ENCODE measurements at places on chromosomes 2 and 18.

- DNase-seq, result no peak
Measured at GRCh38 chr2:188785490-188785889, 188.7 kb upstream of the COL3A1 start.

- DNase-seq, result no peak
Measured at GRCh38 chr2:85575739-85576138, 1.6 kb upstream of the VAMP8 start.

GRCh38 chr18:25327584-25327983 lies 24.4 kb downstream of the ZNF521 start:
- no peak for DNase-seq

GRCh38 chr2:59853032-59853431 lies 700.4 kb downstream of the BCL11A start:
- no peak for DNase-seq

DNA sequence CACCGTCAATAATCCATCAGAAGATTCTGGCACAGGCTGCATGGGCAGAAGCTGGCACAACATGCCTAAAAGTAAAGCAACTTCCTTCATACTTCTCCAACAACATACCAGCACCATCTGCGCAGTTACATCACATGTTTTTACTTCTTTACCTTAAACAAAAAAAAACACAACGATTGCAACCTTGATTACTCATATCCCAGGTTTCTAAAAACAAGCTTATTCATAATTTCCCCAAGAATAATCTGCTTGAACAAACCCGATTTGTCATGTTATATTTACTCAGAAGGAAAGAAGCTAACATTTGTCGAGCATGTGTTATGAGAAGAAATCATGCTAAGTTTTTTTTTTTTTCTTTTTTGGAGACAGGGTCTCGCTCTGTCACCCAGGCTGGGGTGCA lies 54.7 kb downstream of the THADA start:
- DNase-seq, result no peak

- no peak for DNase-seq
Measured at GRCh38 chr18:26642440-26643348, 94.3 kb upstream of the KCTD1 start.

GRCh38 chr2:25405611-25406295 lies 64.0 kb upstream of the DNMT3A start:
- DNase-seq, result no peak

DNA sequence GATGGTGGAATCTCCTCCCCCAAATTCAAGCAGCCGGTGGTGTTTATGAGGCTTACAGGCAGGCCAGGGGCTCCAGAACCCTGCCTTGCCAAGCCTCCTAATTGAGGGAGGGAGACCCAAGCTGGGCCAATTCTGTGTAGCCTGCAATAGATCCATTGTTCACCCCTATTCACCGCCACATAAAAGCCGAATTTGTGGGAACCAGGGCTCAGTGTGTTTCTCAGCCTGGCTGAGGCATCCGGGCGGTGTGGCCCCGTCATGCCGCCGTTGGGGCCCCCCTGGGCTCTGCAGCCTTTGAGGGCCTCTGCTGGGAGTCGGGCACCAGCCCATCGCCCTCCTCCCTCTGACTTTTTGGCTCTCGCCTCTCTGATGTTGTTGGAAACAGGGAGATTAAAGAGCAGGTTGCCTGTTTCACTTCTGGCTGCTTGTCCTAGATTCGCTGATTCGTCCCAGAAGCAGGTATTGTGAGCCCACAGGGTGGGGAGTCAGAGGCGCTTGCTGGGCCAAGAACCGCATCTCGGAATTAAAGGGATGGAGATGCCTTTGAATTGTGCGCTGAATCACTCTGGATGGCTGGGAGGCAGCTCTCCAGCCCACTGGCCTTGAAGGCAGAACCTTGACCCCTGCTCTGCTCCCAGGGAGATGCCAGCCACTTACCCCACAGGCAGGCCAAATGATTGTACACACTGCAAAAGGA lies 14.7 kb upstream of the OTOS start:
- no peak for DNase-seq

DNA sequence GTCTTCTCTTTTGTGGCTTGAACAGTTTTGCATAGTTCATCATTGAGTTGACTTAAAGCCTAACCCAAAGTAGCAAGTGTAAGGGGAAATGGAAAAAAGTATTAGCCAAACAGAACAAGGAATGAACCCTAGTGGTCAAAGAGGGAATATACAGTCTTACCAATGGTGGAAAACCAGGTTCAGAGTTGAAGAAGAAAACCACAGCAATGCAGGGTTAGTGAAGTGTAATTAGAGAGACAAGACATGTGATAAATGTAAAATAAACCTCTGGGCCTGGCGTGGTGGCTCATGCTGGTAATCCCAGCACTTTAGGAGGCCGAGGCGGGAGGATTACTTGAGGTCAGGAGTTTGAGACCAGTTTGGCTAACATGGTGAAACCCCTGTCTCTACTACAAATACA lies 2.4 kb downstream of the TTN start:
- DNase-seq, result no peak

DNA sequence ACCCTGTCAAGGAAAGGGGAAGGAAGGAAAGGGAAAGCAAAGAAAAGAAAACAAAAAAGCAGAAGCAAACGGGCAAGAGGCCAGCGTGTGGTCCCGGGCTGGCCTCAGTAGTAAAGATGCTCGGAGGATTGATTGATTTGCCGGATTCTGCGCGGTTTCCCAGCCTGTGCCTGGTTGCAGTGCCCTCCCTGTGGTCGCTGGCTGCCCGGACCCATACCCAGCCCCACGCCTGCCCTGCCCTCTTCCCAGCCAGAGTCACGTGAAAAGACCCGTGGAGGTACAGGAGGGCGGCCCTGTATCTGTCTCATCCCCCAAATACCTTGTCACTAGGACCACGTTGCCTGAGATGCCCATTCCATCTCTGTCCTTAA lies 55.1 kb upstream of the IMP4 start:
- DNase-seq, result no peak

DNA sequence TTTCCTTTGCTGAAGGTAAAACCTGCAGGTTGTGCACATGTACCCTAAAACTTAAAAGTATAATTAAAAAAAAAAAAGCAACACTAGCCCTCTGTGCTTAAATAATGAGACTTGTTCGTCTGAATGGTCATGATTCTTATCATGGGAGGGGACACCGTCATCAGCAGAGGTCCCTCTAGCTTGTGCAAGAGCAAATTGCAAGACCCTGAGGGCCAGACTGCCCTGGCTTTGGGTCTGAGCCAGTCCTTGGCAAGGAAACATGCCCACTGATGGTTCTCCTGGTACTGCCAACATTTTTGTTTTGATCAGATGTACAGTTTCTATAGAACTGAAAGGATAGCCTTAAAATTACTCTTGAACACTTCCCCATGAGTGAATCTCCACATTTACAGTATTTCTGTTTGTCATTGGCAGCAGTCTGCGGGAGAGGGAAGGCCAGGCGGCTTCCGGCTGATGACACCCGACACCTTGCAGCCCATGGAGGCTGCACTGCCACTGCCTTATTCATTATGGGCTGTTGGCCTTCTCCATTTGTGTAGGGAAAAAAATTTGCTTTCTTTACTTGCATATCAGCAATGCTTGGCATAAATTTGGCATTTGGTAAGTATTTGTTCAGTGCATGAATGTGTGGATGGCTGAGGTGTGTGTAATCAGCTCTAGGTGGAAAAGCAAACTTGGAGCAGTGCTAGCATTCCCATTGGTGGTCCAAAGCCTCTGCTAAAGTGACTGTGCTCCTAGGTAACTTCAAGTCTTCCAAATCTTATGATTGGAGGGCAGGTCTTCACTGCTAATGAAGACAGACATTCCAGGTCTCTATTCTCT lies 161.6 kb upstream of the ALKAL2 start:
- no peak for DNase-seq

- no peak for DNase-seq
Measured at GRCh38 chr2:207901829-207902228, 123.5 kb downstream of the PLEKHM3 start.
